ENCODE measurements at places on chromosomes 2 and 18.

DNA sequence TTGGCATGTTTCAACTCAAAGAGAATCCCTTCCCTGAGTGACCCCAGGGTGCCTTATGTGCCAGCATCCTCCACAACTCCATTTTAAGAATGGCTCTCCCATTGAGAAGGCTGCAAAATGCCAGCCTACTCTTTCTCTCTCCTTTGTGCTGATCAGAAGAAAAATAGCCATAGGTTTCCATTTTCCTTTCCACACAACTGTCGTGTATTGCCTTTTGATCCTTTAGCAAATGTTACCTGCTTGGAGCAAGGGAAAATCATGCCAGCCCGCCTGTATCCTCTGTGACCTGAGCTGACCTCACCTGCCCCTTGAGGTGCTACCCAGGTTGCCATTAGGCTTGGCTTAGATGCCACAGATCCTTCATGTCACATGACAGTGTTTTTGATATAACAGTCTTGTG is 38.8 kb downstream of the DPYSL5 start:
- no peak for DNase-seq

- peak; percentile 73 for DNase-seq
Measured at GRCh38 chr2:58032016-58032763, 14.4 kb upstream of the VRK2 start.

GRCh38 chr2:180175736-180176135 is 168.6 kb upstream of the CWC22 start:
- no peak for DNase-seq

GRCh38 chr2:122329278-122329677 is 573.8 kb downstream of the TSN start:
- DNase-seq, result no peak

GRCh38 chr18:54116541-54117257 is 107.8 kb downstream of the MBD2 start:
- DNase-seq, result no peak

DNA sequence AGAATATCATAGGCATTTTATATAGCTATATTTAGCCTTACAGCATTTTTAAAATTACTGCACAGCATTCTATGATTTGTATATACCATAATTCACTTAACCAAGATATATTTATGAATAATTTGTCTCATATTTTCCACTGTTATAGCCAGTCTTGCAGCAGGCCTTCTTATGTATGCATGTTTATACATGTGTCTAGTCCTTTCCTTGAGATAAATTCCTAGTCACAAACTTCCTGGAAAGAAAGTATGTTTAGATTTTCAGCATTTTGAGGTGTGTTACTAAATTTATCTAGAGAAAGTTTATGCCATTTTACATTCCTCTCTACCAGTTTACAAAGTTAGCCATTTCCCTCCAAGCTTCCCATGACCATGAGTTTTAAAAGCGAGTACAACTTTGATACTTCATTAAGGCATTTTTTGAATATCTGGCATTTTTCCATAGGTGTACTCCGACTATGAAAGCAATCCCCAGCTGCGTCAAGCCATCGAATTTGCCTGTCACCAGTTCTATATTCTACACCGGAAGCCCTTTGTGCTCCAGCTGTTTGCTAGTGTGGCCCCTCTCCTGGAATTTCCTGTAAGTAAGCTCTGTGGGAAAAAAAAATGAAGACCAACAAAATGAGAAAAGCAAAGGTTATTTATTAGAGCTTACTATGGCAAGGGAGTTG is 59.4 kb upstream of the RPE start:
- no peak for DNase-seq

DNA sequence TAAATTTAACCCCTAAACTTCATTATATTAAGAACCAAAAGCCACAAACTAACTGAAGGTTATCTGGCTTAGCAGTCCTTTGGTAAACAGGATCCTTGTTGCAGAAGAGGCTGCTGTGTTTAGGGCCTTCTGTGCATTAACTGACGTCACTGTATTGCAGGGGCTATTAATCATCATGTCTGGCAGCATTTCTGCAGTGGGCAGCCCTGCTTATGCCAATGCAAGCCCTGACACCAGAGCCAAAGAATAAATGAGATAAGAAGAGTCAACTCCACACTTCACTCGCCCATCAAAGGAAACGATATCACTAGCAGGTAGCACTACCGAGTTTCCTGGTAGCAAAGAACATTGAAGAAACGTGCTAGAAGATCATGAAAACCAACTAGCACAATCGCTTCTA is 110.6 kb downstream of the PLEKHM3 start:
- no peak for DNase-seq

DNA sequence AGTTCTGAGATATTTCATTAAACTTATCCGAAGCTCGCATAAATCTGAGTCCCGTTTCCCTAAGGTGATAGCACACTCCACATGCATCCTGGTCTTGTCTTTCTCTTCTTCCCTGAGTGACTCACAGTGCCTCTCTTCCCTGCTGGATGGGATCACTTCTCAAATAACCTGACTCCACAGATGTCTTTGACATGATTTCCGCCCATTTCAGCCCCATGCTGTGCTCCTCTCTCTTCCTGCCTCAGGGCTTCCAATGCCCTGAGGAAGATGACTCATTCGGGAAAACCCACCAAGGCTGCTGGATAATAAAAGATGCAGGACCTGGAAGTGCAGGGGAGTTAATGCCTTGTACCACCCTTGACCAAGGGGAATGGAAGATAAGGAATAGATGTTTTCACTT is 441.7 kb upstream of the SOX11 start:
- DNase-seq, result no peak

DNA sequence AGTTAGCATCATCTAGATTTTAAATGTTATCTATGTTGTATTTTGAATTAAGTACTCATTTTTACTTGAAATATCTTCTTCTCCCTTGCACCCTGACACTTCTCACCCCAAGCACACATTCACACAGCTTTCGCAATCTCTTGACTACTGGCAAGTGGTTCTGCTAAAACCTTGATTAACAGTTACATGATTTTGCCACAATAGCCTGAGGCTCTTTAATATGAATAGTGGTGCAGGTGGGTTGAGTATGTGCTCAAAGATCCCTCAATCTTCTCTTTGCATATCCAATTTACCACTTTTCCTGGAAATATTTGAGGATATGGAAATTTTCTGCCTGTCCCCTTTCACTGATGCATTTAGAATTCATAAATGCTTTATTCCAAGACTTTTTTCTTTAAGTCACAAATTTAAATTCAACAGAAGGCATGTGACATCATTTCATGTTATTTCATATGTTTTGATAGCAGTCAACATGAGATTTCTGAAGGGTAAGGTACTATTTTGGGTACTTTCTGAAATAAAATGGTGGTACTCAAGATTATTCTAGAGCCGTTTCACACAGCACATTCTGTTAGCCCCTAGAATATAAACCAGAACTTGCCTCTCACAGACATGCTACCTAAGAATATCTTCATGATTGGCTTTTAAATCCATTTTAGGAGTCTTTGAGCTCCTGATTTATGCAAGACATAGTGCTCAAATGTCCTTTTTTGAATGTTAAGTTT is 339.7 kb downstream of the RPRM start:
- DNase-seq, result no peak

DNA sequence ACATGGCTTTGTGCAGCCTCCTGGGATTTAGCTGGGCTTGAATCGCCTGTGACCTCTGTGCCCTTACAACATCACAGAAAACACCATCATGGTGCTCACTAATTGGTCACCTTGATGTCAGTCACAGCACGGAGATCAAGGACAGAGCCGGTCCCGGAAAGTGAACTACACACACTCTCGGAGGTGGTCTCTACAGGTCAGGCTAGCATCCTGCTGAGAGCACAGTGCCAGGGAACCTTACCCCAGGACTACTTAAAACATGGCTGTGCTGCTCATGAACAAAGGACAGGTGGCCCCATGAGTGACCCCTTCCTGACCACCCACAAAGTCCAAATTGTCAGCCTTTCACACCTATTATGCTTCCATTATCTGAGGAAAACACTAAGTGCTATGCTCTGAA is 1782.1 kb upstream of the CELF4 start:
- no peak for DNase-seq

- peak; percentile 5 for DNase-seq
Measured at GRCh38 chr2:14418115-14418514, 214.4 kb upstream of the LRATD1 start.

GRCh38 chr2:2748399-2749205 is 417.5 kb upstream of the MYT1L start:
- DNase-seq, result no peak

- peak; percentile 78 for DNase-seq
Measured at GRCh38 chr2:73870084-73870483, 22.7 kb upstream of the ACTG2 start.

- DNase-seq, result no peak
Measured at GRCh38 chr18:34522603-34523002, 187.5 kb upstream of the DTNA start.

GRCh38 chr2:162328424-162329157 is 10.1 kb upstream of the IFIH1 start:
- DNase-seq, result no peak

DNA sequence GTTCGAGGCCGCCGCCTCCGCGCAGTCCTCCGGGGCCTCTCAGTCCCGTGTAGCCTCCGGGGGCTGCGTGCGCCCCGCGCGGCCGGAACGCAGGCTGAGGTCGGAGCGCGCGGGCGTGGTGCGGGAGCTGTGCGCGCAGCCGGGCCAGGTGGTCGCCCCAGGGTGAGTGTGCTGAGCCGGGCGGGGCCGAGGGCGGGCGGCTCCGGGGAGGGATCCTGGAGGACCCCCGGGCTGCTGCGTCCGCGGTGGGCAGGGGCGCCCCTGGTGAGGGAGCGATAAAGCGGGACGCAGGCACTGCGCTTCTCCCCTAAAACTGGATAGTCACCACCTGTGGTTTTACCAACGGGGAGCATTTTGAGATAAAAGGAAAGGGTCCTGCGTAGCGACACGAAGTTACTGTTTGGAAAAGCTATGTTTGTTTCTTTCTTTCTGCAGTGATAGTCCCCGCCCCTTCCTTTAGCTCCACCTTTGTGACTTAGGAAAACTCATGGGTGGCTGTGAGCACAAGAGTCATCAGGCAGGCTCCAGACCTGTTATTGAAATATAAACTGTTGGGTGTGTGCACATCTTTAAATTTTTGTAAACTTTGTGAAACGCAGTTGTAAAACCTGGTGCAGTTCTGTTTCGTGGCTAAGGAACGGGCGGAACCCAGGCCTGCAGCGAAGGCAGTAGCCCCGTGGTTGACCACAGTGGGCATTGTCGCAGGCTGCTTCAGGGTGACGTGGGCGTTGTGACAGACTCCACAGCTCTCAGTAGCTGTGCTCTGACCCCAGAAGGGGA is 687 bp downstream of the CTDP1 start:
- DNase-seq, result peak; percentile 45

GRCh38 chr2:60280238-60280637 is 273.2 kb downstream of the BCL11A start:
- no peak for DNase-seq

GRCh38 chr2:235734688-235735231 is 240.9 kb downstream of the AGAP1 start:
- DNase-seq, result no peak

- no peak for DNase-seq
Measured at GRCh38 chr2:168322325-168323007, 75.1 kb upstream of the STK39 start.

DNA sequence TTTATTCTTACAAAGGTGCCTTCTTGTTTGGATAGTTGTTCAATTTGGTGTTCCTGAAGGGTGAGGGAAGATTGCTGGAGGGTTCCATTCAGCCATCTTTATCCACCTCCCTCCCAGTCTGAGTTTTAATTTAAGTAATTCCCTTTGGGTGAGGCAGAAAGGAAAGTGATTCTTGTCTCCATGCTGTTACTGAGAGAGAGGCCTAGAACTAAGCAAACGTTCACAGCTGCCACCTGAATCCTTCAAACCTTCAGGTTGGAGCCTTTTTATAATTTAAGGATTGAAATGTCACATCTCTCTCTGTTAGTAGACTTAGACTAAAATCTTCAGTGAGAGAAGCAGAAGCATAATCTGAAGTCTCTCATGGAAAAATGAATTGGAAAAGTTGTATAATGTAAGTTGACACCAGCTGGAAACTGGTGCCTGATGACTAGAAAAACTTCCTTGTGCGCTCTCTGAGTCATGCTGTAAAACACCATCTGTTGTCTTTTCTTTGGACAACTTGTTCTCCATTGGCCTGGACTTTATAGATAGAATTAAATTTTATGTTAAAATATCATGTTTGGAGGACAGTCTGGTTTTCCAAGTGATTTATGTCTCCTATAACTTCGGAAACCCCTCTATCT is 14.6 kb downstream of the STRADB start:
- DNase-seq, result peak; percentile 87

DNA sequence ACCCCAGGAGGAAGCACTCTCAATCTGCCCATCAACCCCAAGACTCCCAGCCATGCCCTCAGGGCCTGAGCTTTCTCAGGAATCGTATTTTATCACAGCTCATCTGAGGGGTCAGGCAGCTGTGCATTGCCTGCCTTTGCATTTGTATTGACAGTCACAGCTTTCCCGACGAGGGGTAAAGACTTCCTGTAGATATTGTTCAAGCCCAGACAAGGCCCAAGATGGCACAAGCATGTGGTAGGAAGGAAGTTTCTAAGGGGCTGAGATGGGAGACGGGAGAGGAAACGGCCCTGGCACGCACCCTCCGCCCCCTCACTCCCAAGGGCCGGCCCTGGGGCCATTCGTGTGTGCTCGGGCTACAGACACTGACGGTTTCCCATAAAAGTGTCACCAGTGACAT is 34.2 kb upstream of the PRLH start:
- DNase-seq, result no peak

DNA sequence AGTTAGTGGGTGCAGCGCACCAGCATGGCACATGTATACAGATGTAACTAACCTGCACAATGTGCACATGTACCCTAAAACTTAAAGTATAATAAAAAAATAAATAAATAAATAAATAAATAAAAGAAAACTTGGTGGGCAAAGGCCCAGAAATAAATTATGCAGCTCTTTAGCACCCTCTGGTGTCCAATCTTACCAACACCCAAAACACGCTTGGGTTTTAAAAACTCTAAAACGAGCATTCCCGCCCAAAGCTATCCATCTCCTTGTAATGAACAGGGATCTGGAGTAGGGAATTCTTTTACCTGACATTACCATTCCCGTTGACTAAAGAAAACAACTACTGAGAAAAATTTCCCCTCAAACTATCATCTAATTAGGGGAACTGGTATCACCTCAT is 2005.9 kb upstream of the CELF4 start:
- DNase-seq, result peak; percentile 6

DNA sequence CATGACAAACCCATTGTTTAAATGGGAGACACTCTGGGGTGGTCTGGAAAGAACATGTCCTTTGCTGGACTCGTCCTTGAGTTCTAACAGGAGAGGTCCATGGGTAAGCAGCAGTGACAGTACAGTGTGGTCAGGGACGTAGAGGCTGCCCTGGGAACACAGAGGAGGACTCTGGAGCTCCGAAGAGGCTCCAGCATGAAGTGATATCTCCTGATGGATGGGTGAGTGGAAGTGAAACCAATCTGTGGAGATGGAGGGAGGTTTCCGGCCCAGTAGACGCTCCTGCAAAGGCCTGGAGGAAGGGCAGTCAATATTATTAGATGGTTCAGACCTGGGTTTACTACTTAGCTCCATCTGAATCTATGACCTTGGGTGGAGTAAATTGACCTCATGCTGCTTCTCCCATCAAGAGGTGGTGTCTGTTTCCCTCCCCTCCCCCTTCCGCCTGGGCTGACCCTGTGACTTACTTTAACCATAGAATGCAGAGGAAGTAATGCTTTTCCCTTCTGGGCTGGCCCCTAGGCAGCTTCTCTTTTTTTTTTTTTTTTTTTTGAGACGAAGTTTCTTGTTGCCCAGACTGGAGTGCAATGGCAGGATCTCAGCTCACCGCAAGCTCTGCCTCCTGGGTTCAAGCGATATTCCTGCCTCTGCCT is 2.3 kb upstream of the TFCP2L1 start:
- no peak for DNase-seq
